EL (cell line): ENCODE measurements at places on chromosomes 2 and 18.

DNA sequence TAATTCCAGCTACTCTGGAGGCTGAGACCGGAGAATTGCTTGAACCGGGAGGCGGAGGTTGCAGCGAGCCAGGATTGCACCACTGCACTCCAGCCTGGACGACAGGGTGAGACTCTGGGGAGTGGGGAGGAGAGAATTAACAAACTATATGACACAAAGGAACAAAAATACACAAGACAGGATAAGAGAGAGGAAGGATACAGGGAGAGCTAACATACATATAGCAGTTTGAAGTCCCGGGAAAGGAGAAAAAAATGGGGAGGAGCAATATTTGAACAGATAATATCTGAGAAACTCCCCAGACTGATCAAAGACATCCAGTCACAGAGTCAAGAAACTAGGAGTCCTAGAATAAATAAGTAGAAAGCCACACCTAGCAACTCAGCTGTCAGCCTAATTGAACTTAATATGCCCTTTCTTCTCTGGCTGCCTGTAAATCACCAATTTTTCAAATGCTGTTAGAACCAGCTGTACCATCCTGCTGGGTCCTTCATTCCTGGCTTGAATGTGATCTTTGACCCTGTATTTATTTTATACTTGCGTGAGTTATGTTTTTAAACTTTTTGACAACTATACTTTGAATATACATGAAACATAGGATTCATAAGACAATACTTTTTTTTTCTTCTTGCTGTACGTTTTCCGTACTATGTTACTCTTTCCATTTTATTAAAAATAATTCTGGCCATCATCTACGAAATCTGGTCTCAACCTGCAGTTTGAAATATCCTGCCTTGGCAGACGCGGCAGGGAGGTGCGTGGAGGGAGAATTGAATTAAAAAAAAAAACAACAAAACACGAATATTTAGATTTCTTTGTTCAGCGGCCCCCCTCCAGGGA is 876 bp upstream of the CYP27A1 start:
- no peak for DNase-seq

DNA sequence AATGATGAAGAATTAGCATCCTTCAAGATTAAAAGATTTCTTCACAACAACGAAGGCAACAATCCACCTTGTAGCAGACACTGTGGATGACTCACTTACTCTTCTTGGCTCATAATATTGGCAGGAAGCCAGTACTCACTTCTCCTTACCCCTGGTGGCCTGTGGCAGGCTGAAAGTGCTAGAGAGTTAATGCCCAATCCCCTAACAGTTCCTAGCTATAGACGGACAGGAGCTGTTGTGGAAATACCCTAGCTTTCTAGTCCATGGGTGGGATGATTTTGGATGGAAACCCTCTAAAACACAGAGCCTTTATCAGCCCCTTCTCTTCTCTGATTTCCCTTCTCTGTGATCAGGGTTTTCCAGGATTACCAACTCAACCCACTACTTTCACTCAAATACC is 128.6 kb upstream of the NYAP2 start:
- DNase-seq, result peak; percentile 78

DNA sequence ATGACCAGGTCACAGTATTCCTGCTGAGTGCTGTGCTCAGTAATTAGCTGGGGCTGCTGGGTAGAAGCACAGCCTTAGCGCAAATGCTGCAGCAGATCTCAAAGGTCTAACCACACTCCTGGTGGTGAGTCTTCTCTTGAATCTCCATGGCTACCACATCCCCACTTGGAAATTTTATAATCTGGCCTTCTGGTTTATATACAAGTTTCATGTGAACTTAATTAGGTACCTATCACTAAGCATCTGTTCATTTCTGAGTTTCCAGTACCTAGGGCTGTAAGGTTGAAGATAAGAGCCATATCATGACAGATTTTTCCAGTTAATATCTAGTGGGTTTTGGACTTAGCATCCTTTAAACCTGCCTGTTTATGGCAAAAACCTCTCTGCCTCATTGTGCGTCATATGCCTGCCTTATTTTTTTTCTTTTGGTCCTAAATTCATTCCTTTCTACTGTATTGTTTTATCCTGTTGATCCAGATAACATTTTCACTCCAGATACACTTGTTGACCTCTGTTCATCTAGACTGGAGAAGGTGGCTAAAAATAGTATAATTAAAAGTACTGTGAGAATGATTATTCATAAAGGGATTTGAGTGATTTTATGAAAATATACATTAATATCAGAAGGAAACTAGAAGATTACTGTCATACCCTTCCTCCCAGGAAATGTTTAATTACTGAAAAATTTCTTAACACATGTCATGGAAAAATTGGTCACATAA is 168.4 kb upstream of the THUMPD2 start:
- no peak for DNase-seq

GRCh38 chr18:76931171-76931570 is 108.8 kb downstream of the ZNF236 start:
- no peak for DNase-seq

- no peak for DNase-seq
These were observed 16.4 kb downstream of the KCNIP3 start for GRCh38 chr2:95313296-95314131.
